ENCODE measurements at places on chromosomes 12 and 14.

GRCh38 chr14:70785556-70785955 lies 23.8 kb downstream of the MAP3K9 start:
- DNase-seq: no peak

DNA sequence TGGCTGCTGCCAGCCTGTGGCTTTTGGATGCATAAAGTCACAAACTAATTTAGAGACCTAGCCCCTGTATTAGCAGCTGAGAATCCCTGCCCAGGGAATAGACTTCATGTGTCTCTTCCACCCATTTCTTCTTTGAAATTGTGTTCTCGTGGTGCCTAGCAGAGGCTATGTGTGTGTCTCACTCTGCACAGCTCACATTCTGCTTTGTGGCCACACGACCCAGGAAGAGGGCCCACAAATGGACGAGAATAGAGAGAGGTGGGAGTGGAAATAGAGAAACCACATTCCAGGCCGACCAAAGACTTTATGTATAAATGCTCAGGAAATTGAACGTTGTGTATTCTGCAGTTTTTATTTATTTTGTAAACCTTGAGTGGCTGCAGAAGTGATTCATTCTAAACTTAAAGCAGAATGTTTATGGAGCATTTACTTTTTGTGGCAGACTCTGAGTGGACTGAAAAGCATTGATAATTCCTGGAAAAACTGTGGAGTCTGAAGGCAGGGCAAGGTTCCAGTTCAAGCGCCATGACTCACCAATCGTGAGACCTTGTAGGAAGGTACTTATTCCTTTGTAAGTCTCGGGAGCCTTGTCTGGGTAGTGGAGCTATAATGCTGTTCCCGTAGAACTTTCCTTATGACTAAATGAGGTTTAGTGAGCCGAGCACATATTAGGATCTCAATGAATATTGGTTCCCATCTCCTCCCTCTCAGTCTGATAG lies 9.1 kb downstream of the B4GALNT3 start:
- DNase-seq: no peak

- no peak for DNase-seq
Measured at GRCh38 chr14:52780893-52781292, 10.5 kb downstream of the GNPNAT1 start.

GRCh38 chr14:30854492-30854891 lies 19.9 kb upstream of the COCH start:
- no peak for DNase-seq

DNA sequence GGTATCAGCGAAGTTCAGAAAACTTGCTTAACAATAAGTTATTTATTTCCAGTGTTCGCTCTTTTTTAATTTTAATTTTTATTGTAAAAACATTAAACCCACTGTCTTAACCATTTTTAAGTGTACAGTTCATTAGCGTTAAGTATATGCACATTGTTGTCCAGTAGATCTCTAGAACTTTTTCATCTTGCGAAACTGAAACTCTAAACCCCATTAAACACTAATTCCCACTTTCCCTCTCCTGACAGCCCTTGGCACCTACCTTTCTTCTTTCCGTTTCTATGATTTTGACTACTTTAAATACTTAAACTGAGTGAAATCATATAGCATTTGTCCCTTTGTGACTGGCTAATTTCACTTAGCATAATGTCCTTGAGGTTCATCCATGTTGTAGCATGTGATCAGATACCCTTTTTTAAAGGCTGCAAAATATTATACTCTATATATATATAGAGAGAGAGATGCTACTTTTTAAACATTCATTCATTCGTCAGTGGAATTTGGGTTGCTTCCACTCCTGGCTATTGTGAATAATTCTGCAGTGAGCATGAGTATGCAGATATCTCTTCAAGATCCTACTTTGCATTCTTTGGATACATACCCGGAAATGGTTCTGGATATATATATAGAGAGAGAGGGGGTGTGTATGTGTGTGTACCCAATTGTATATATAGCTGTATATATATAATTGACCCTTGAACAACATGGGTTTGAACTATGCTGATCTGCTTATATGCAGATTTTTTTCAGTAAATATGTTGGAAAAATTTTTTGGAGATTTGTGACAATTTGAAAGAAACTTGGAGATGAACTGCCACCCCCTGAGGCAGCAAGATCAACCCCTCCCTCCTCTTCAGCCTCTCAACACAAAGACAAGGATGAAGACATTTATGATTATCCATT lies 74.7 kb upstream of the EVL start:
- DNase-seq: no peak

DNA sequence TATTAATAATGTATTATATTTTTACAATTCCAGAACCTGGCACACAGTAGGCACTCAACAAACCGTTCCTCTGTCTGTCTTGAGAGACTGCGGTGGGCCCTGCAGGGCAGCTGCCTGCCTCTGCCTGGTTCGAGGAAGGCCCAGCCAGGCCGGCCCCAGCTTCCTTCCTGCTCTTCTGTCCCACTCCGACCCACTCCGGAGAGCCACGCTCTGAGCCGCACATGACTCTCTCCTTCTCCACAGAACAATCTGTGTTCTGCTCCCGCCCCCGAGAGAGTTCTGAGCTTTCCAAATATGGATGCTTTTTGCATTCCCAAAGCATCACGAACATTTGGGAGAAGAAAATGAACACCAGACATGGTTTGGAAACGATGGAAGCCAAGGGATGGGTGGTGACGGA lies 57.3 kb downstream of the TTC7B start:
- no peak for DNase-seq

DNA sequence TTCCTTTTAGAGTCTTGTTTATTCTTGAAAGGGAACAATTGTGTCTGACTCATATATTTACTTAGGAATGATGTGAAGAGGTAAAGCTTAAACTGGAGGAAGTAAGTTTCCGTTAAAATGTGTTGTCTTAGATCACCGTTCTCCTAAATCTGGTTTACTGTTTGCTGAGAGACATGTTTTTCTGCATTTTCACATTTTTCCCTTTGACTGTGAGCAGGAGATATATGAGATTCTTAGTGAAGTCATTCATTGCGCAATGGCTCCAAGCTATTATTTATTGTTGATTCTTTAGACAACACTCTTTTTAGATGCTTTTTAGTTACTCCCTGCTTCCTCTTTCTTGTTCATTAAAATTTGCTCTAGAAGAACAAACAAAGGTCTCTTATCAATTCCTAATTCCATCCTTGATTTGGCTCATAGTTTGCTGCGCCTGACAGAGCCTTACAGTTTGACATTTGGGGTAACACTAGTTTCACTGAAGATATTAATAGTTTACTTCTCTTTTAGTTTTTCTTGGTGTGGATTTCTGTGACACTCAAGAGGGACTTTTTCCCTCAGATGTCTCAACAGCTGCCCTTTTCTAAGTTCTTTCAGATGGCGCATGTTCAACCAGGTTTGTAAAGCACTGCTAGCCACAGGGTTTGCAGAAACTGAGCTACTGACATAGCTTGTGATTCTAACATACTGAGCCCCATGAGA lies 11.4 kb downstream of the CLECL1 start:
- DNase-seq: no peak

DNA sequence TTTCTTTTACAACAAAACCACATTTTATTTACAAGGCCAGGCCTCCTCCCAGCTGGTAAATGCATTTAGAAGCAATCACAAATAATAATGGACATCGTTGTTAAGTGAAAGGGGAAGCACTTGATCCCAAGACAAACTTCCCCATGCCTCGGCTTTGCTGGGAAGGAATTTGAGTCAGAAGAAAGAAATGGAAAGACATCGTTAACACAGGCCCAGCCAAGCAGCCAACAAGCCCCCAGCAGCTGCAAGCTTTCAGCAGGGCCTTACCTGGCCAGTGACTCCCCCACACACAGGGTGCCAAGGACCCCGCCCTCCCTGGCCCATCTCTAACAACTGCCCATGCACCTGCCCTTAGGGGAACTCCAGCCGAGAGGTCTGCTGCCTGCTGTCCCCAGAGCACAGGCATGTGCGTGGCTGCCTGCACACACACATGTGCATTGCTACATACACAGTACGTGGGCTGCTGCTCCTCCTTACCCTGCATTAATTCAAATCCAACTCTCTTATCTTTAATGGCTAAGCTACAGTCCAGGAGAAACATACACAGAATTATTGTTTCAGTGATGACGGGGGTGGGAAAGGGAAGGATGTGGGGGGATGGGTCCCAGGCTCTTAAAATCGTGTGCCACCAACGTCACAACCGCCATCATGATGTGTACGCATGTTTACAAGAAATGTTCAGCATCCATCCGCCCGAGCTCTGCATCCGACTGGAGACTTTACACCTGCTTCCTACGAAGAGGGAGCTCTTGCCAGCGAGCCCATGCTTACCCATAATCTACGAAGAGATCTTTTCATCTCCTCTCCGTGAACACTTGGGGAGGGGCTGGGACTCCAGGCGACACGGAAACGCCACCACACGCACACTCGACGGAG lies 9.8 kb downstream of the BCL11B start:
- peak; percentile 88 for DNase-seq

DNA sequence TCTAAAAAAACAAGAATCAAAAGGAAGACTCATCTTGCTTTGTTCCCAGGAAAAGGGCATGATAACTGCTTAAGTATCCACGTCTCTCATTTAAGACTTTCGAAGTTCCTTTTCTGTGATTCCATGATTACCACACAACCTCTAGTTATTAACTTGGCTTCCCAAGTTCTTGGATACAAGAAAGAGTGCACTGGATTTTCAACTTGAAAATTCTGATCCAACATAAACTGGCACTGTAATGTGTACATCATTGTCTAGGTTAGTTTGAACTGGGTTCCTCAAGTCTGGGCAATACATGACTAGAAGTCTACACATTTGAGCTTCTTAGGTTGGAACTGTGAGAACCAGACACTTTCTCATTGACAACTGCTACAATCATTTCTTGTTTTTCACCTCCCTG lies 1.6 kb downstream of the KLHL28 start:
- no peak for DNase-seq

GRCh38 chr14:64510825-64511671 lies 6.5 kb downstream of the ZBTB1 start:
- peak; percentile 71 for DNase-seq

DNA sequence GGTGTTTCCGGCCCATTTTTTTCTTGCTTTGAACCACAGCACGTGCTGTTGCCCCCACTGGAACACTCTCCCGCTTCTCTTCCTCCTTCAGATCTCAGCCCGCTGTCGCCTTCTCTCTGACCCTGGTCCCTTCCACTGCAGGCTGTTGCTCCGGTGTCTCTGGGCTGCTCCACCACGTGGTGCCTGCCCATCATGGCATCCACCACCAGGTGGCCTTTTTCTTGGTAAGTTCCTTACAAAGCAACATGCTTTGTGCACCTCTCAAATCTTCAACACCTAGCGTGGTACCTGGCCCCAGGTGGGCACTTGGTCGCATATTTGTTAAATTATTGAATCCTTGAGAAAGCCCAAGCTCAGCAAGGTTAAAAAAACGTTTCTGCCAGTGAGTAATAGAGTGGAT lies 19.1 kb downstream of the TUNAR start:
- no peak for DNase-seq

GRCh38 chr12:5872745-5873144 lies 72.3 kb downstream of the ANO2 start:
- DNase-seq: no peak

DNA sequence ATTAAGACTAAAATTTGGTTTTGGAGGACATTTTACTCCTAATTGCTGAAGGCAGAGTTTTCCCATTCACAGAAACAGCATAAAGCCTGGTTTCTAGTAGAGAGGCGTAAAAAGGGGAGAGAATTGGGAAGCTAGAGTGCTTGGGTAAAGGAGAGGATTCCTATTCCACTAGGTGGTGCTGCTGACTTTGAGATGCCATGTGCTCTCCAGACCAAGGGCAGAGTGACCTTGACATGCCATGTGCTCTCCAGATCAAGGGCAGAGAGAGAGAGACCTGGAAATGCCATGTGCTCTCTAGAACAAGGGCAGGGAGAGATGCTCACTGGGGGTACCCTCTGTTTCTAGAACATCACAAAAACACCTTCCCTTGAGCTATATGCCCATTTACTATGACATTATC lies 176.2 kb upstream of the PDZRN4 start:
- no peak for DNase-seq

- no peak for DNase-seq
Measured at GRCh38 chr12:95549392-95550084, 1.7 kb downstream of the USP44 start.

DNA sequence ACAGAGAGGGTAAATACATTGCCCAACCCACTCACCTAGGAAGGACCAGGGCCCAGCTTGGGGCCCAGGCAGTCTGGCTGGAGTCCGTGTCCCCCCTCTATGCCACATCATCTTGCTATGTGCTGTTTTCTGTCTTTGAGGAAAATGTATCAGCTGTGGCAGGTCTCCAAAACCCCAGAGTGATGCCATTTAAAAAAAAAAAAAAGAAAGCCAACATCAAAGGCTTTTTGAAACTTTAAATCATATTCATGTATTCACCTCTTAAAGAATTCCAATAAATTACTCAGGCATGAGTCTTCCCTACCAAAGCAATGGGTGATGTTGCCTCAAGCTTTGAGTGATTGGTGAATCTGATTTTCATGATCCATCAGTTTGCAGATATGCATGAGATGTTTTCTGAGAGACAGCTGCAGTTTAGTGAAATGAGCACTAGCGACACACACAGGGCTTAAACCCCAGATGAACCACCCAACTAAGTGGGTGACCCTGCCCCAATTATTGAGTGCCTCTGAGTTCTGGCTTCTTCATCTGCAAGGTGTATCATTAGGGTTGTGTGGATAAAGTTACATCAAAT lies 6.1 kb downstream of the KRT81 start:
- DNase-seq: no peak

GRCh38 chr12:51961834-51962233 lies 10.3 kb downstream of the ACVR1B start:
- no peak for DNase-seq

DNA sequence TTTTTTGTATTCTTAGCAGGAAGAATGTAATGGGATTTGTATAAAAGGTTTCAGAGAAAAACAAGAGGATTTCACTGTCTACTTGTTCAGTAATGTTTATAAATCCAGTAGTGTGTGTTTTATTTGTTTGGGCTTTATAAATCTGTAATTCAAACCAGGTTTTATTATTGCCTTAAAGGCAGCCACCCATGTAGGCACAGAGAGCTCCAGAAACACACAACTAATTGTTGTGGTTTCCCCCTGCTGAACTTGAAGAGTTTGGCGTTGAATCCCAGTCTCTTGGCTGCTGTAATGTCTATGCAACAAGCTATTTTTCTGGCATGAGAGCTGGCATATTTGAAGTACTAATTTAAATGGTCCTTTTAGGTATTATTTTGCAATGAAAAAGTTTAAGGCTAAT lies 63.4 kb upstream of the SLCO1C1 start:
- no peak for DNase-seq

GRCh38 chr14:50069325-50069724 lies 47.0 kb downstream of the VCPKMT start:
- no peak for DNase-seq

GRCh38 chr14:100803676-100804075 lies 22.2 kb upstream of the MEG3 start:
- no peak for DNase-seq

DNA sequence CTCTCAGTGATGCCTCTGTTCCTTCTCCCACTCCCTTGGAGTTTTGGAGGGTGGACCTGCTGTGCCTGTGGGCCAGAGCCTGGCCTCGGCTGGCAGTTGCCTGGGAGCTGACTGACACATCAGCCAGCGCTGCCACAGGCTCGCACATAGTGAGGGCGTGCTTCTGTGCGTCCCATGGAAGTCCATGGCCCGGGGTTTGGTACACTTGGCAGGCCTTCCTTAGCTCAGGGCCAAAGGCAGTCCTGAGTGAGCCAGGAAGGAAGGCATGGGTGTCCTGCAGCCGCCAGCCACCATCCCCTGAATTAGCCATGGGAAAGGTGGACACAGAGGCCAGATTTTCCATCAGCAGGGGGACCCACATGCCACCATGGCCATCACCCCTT lies 1.1 kb upstream of the DEGS2 start:
- DNase-seq: no peak

GRCh38 chr12:42196723-42197603 lies 41.1 kb downstream of the YAF2 start:
- DNase-seq: no peak

Measured in CD4-positive, alpha-beta T cell treated with Interleukin-6 at 100 ng/mL for 8 hours (primary cell).